ENCODE measurements at places on chromosomes 11 and 22. TPM values are rescaled to one million over a fixed set of nuclear protein-coding genes. Genes with fewer than 3 reads are reported as not detected.

DNA sequence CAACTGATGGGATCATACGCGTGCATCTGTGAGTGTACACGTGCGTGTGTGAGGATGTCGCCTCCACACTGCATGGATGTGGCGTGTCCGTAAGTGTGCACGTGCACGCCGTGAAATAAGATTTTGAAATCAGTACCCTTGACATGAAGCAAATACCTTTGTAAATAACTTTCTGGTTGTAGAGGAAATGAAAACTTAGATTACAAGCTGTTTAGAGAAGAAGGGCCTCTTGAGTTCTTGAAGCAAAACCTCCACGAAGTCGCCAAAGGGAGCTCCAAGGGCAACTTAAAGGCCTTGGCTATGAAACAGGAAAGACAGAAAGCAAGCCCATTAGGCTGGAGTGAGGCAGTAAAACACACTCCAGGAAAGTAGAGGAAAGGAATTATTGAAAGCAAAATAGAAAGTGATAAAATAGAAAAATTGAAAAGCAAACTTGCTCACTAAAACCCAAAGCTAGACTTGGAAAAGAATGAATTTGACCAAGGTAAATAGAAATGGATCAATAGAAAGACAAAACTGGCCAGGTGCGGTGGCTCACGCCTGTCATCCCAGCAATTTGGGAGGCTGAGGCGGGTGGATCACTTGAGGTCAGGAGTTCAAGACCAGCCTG is 29.7 kb upstream of the TOLLIP start:
- H3K27ac ChIP-seq: no peak overlapping the region
- peaks cover 13% of the 10 kb centered on the region for H3K27me3 ChIP-seq
- DNase-seq: no peak
- no peak overlapping the region for H3K4me3 ChIP-seq

GRCh38 chr11:69475141-69475865 is 6.2 kb upstream of the LINC01488 start:
- no peak for DNase-seq
- no peak overlapping the region for H3K4me3 ChIP-seq
- H3K27ac ChIP-seq: no peak overlapping the region
- no peaks in the 10 kb centered on the region for H3K4me1 ChIP-seq

DNA sequence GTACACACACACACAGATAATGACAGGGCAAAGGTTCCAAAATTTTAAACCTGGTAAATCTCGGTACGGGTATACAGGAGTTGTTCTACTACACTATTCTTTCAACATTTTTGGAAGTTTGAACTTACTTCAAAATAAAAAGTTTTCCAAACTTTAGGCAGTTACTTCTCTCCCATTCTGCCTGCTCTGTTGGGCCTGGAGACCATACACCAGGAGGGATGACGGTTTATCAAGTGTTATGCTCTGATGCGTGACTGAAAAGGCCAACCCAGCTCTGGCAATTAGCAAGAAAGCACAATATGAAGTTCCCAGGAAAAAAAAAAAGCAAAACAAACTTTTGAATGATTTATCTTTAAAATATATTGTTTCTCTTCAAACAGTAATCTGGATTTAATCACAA is 969 bp downstream of the SERPIND1 start:
- peaks cover 9% of the 10 kb centered on the region for H3K36me3 ChIP-seq
- H3K4me3 ChIP-seq: no peak overlapping the region
- no peaks in the 10 kb centered on the region for H3K27me3 ChIP-seq
- H3K4me1 ChIP-seq: peaks cover 8% of the 10 kb centered on the region
- H3K27ac ChIP-seq: no peak overlapping the region

The KRTAP5-7 gene
- not detected for total RNA-seq

Measured in activated CD4-positive, alpha-beta T cell treated with anti-CD3 and anti-CD28 coated beads, Interleukin-2, amount 10 ng/mL, durations not matched to agents 7 days and 5 days (primary cell).